ENCODE measurements at places on chromosomes 2 and 18.

- no peak for DNase-seq
Observed at GRCh38 chr2:186255823-186256222, 230.2 kb upstream of the ZC3H15 start.

DNA sequence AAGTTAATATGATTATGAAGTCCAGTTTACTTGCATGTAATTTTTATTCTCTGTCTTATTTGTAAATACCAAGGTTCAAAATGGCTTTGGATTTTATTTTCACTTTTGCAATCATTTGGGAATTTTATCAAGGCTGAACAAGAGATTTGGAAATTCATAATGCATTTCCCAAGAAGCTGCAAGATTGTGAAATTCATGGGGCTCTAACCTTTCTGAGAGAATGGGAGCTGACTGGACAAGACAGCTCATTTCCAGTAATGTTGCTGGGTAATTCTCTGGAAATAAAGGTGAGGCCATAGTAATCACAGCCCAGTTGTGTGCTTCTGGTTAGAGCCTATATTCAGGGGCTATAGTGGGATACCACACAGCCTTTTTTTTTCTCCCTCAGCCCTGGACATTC, 21.5 kb upstream of the NABP1 start:
- no peak for DNase-seq

GRCh38 chr2:67650291-67651133, 253.4 kb downstream of the ETAA1 start:
- no peak for DNase-seq

DNA sequence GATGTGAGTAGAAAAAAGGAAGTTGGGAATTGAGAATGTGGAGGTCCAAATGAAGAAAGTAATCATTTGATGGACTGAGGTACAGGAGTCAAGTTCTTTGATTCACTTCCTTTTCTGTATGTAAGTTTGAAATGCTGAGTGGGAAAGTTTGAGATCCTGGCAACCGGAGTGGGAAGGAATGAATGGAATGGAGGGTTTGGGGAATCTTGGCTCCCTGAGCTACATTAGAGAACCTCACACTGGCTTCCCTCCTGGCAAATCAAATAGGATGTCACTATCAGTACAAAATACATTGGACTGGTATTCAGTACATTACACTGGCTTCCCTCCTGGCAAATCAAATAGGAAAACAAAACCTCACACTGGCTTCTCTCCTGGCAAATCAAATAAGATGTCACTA, 9.8 kb upstream of the RNF138 start:
- no peak for DNase-seq

DNA sequence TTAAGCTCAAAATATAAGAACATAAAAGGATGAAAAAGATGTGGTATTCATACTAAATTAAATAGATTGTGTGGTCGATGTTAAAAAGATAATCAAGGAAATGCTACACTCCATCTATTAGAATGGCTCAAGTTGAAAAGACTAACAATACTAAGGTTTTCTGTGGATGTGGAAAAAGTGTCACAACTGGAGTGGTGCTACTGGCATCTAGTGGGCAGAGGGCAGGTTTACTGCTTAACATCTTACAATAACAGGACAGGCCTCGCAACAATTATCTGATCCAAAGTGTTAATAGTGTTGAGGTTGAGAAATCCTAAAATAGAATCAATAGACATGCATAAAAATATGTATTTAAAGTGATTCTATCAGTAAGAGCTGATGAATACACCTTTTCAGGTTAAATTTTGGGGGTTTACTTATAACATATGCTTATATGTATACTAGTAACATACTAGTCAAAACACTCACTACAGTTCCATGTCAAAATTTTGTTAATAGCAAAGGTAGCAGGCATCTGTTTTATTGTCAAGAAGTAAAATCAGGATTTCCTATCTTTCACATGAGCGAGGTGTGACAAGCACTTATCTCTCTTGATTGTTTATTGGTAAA, 91.5 kb upstream of the TMEFF2 start:
- no peak for DNase-seq

GRCh38 chr2:207624185-207625013, 795 bp downstream of the METTL21A start:
- peak; percentile 67 for DNase-seq

Measured in activated B cell treated with CpG ODN at 0.5 μM for 24 hours (primary cell).